A172 (cell line): ENCODE measurements at places on chromosomes 6 and 20.

DNA sequence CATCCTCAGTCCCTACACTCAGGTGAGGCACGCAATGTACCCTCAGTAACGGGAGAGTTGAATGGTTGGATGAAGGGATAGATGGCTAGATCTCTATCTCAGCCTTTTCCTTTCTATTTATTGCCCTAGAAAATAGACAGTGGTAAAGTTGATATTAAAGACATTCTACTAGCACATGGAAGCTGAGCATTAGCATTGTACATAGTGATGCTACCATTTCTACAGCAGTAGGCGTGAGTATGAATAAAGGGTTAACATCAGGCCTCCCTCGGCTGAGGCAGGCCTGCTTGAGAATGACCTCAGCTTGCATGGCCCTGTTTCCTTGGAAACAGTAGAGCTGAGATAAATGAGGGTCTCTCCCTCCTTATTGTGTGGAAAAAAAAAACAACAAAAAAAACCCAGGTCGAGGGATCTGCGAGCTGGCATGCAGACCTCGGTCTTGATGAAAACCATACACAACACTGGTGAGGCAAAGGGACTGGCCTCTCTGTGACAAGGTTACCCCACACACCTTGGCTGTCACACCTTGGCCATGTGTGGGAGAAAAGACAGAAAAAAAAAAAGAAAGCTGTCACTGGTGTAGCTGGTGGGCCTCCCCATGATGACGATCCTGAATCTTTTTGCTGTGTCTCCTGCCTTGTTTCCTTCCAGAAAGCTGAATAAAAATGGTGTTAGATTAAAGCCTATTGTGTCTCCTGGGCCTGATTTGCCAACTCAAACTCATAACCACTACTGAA, 160.0 kb downstream of the HACE1 start:
- DNase-seq, result no peak

DNA sequence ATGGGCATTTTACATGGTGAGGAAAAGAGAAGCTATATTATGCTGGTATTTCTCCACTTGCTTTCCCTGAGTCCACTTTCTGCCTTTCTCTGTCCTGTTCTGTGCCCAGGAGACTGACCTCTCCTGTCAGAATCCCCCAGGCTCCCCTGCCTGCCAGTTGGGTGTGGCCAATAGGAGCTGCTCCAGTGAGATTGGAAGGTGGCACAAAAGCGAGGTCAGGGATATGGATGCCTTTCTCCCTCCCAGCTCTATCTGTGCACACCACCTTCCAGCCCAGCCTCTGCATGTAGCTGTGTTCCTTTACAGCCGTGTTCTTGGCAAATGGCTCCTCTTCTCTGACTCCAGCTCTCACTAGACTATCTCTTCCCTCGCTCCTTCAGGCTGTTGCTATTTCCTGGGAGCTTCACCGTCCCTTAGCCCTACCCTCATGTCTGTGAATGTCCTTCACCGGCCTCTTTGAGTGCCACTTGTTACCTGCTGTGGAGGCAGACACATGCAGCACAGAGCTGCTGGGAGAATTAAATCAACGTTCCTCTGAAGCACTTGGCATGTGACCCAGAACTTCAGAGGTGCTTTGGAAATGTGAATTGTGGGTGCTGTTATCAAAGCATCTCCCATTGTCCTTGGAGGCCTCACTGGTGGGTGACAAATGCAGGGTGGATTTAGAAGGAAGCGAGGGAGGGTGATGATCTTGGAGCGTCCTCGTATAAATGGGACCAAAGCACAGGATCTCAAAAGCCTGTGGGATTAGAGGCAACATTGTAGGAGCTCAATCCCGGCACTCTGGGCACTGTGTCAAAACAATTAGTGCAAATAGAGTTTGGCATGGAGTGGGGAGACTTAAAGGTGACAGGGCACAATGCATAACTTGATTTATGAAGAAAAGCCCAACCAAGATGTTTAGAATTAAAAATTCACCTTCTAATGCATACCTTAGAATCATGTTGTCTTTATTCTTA, 28.9 kb upstream of the RALGAPA2 start:
- no peak for DNase-seq

- no peak for DNase-seq
Observed at GRCh38 chr6:148447521-148448230, 105.0 kb downstream of the SASH1 start.

GRCh38 chr6:157715728-157716164, 107.3 kb upstream of the SNX9 start:
- no peak for DNase-seq

- peak; percentile 80 for DNase-seq
Observed at GRCh38 chr6:6918216-6918983, 189.4 kb upstream of the RREB1 start.

DNA sequence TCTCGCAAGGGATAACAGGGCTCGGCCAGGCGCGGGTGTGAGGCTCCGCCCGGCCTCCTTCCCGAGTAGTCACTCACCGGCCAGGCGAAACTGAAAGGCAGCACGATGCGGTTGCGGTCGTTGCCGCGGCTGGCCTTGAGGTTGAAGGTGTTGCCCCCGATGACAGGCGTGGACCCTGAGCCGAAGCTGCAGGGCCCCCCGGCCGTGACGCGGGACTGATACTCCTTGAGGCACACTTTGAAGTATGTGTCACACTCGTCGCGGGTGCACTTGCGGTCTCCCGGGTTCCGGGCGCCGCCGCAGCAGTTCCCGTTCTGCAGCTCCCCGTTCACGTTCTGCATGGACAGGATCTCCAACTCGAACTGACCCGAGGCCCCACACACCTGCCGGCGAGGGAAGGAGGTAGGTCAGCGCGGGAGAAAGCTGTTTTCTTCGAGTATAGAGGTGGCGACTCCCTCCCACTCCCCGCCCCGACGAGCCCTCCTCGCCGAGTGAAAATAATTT, 1.1 kb downstream of the JAG1 start:
- peak; percentile 46 for DNase-seq

DNA sequence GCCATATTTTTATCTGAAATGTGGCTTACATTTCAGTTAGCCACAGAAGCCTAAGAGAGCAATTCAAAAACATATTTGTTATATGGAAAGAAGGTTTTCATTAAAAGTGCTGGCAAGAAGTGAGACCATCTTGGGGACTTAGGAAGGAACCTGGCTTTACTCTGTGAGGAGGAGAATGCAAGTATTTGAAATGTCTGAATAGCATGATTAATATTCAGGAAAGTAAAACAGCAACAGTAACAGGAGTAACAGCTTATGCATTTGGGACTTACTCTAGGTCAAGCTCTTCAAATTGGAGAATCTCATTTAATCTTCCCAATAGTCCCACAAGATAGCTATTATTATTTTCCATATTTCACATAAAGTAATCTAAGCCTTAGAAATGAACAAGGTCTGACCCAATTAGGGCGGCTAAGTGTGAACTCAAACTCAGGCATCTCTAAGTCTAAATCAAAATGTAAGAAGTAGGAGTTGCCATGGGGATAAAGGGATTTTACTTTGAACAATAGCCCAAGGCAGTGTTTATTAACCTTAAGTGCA, 816.5 kb downstream of the BCKDHB start:
- no peak for DNase-seq
